ENCODE measurements at places on chromosomes 3 and 15.

- DNase-seq: no peak
These were observed 587.4 kb upstream of the KCNMB2 start for GRCh38 chr3:177948716-177949425.

- no peak for DNase-seq
These were observed 92.2 kb upstream of the PRR23E start for GRCh38 chr3:127100459-127101410.

- no peak for DNase-seq
These were observed 57.8 kb upstream of the TGFBR2 start for GRCh38 chr3:30548600-30548999.

DNA sequence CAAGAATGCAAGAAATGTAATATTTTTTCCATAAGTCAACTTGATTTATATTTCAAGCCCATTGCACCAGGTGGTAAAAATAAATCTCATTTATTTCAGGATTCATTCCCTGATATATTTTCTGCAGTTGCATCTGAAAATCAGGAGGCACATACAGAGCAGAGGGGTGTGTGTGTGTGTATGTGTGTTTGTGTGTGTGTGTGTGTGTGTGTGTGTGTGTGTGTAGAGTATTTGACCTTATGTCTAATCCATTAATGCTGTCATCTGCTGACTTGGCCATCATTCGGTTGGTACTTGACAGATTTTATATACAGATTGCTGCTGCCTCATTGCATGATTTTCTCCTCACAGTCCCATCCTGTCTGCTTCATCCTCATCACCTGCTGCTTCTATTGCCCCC, 118.5 kb downstream of the SERPINI1 start:
- no peak for DNase-seq

- DNase-seq: no peak
These were observed 209.9 kb downstream of the ITPR1 start for GRCh38 chr3:4703054-4703480.

- no peak for DNase-seq
These were observed 62.4 kb upstream of the ADPGK start for GRCh38 chr15:72845981-72846383.

DNA sequence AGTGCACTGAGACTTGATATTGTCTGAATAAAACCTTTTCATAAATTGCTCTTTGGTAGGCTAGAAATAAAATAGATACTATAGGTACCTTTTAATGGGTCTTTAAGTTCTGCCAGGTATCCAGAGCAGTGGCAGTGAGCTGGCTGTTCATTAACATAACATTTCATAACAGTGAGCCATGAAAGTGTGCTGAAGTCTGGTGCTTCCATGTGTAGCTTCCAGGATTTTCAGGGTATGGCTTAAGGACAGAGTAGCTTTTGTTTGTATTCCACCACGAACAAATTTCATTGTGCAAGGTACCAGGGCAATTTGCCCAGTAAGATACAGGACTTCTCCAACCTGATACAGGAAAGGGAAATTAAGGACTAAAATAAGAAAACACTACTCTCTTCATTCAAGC, 124.7 kb upstream of the NANOGP8 start:
- no peak for DNase-seq

DNA sequence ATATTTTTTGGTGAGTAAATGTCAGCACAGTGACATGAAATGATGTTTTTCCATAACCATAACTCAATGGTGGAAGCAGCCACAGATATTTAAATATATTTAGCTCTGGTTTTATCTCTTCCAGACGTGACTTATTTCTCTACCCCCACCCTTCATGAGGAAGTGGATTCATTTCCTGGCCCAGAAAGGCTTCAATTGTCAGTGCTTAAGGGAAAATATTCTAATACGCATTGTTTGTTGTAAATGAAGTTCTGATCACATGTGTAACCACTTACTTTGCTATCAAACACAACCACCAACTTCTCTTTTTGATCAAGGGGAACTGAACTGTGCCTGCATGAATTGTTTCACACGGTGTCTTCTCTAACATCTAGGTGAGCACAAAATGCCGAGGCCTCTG, 14.0 kb downstream of the CLDN16 start:
- no peak for DNase-seq

DNA sequence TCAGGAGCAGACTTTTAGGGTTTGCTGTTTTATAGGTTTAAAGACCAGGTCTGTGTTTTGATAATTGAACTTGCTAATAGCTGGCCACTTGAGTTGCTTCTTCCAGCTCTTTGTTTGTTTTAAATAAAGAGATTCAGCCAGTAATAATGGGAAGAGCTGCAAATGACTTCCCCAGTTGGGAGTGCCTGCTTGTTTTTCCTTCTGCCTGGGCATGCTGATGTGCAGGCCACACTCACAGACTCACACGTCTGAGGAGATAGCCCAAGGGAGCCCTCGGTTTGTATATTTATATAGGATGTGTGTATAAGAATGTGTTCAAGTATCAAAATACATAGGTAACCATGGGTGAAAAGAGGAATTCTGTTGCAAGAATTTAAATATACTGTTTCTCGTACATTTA, 78.2 kb upstream of the BOC start:
- DNase-seq: no peak

DNA sequence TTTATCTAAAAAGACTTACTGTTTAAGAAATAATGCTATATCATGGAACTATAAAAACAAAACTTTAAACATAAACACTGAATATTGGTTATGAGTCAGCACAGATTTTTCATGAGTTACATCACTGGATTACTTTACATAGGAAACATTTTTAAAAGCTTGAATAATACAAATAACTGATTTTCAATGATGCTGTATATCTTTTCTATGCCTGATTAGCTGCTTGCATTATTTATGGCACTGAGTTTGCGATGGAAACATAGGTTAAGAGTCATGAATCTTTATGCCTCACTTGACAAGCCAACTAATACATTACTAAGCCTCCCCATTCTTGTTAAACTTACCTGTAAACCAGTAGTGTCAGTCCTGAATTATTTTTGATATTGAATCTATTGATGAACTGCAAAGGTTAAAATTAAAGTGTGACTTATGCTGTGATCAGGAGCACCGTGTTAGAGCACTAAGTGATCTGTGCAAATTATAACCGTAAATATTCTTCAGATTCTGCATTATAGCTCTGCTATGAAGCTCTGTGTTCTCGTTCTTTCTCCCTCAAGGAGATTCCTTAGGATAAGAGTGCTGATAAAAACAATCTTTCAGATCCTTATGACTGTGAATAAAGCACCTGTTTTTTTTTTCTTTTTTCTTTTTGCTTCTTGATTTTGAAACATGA, 437.3 kb upstream of the BCHE start:
- no peak for DNase-seq

GRCh38 chr3:176633511-176633910, 563.8 kb downstream of the TBL1XR1 start:
- DNase-seq: no peak

- no peak for DNase-seq
These were observed 171.1 kb upstream of the TLE3 start for GRCh38 chr15:70268698-70269251.

GRCh38 chr3:133384331-133385027, 15.4 kb upstream of the BFSP2 start:
- DNase-seq: peak; percentile 54

GRCh38 chr3:151446002-151446340, 14.9 kb downstream of the IGSF10 start:
- no peak for DNase-seq

- no peak for DNase-seq
These were observed 420.0 kb downstream of the GABRB3 start for GRCh38 chr15:26352909-26353308.

DNA sequence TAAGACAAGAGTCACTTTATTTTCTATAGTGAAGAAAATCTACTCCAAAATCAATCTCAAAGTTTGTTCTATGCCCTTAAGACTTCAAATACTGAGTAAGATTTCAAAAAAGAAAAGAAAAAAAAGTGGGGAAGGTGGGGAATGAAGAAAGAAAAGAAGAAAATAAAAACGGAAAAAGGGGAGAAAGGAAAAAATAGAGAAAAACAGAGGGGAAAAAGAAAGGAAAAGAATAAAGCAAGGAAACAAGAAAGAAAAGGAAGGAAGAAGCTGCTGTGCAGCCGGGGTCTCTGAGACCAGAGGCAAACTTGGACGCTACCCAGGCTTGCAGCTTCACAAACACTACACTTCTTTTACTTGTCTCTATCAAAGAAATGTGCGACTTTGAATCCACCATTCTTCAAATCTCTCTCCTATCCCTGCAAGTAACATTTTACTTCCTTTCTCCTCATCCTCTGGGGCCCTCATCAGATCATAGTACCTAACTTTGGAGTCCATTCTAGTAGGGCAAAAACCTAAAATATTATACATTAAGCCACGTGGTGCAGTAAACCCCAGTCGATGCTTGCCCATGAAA, 279.8 kb downstream of the FOXP1 start:
- no peak for DNase-seq

DNA sequence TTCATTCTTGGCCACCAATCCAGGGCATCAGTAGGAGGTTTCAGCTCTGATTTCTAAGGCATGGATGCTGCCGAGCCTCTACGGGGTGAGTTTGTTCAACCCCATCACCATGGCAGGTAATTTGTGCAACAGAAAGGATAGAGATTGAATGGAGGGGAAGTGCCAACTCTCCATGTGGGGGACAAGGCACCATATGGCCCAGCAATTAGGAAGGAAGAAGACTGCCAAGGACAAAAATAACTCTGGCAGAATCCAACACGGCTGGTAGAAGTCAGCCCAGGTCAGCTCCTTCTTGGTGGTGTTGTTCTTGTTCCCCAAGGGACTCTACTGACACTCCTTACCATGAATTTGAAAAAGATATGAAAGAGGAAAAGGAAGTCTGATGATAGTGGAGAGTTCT, 503.9 kb downstream of the MAGI1 start:
- no peak for DNase-seq

DNA sequence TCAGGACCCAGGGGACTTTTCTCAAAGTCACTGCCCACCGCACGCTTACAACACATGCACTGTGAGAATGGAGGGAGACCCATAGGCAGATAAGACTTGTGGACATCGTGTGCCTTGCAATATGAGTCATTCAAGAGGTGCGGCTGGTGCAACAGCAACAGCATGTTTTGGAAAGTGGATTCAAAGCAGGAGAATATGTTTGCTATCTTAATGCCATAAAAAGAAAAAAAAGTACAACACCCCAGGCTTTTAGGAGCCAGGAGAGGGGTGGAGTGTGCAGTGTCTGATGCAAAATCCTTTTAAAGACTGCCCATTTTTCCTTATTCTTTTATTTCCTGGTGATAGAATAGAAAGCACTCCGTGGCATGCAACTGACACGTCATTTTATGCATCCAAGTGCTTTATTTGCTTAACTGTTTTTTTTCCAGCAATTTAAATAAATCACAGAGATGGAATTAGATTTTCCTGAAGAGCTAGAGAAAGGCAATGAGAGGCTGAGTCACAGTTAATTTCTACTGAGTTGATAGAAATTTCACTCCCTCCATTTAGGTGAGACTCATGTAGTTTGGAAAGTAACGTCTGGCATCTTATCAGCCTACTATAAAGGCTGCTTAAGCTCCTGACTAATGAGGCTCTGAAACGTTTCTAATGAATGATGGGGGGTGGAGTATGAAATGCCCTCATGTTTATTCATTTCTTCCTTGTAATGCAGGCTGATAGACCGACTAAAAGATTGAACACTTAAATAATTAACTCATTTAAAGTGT, 96.4 kb downstream of the NSUN3 start:
- no peak for DNase-seq

- no peak for DNase-seq
These were observed 60.5 kb upstream of the KLF13 start for GRCh38 chr15:31265871-31266711.

- peak; percentile 29 for DNase-seq
These were observed 88.1 kb downstream of the DHX30 start for GRCh38 chr3:47890828-47891612.

GRCh38 chr15:91258415-91258759, 158.3 kb downstream of the SV2B start:
- no peak for DNase-seq

- DNase-seq: peak; percentile 51
These were observed 76.0 kb downstream of the HMG20A start for GRCh38 chr15:77496715-77497109.

DNA sequence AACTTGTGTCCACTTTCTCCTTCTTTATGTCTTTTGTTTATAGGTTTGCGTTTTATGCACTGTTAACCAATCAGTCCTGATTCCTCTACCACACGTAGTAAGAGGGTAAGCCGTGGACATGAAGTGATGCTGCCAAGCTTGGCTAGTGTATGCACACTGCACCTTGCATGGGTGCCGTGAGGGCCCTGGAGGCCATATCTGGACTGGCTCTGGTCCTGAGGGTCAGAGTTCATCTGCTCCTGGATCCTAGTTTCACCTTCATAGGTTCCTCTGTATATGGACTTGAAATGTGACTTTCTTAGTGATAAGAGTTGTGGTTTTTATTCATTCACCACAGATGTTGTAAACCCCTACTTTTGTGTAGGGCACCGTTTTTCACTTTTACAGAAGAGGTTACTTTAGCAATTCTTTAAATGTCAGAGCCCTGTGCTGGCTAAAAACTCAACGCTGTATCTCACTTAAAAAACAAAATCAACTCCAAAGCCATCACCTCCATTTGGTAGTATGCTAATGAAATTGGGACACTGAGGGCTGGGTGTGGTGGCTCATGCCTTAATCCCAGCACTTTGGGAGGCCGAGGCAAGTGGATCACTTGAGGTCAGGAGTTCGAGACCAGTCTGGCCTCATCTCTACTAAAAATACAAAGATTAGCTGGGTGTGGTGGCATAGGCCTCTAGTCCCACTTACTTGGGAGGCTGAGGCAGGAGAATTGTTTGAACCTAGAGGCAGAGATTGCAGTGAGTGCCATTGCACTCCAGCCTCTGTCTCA, 22.9 kb downstream of the SIAH2 start:
- DNase-seq: no peak

- no peak for DNase-seq
These were observed 175.6 kb upstream of the MLF1 start for GRCh38 chr3:158395421-158395820.

DNA sequence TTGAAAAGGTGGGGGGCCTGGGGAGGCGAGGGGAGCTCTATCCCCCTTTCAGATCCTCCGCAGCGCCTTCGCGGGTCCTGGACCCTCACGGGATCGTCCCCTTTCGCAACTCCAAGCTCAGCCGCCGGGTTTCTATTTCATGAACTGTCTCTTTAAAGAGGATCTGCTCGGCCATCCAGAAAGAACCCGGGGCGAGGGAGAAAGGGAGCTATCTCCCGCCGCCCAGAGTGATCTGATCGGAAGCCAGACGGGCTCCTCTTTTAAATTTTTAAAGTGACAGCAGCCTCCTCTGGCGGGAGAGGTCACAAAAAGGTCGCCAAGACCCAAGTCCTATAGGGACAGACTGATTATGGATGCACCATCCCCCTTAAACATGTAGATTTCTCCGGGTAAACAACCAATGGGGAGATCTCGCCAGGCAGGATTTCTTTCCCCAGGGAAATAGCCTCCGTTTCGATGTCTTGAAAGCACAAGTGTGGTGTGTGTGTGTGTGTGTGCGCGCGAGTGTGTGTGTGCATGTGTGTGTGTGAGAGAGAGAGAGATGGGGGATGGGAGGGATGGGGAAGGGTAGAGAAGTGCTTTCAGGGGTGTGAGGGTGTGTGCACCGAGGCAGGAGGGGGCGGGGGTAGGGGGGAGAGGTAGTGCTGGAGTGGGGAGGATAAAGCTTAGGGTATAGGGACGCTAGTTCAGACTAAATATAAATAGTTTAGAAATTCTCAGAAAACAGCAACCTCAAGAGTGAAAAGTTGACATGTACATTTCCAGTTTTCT, 516.1 kb downstream of the MECOM start:
- no peak for DNase-seq

All from frontal cortex (tissue), 4 donors.